ENCODE measurements at places on chromosomes 7 and 10.

DNA sequence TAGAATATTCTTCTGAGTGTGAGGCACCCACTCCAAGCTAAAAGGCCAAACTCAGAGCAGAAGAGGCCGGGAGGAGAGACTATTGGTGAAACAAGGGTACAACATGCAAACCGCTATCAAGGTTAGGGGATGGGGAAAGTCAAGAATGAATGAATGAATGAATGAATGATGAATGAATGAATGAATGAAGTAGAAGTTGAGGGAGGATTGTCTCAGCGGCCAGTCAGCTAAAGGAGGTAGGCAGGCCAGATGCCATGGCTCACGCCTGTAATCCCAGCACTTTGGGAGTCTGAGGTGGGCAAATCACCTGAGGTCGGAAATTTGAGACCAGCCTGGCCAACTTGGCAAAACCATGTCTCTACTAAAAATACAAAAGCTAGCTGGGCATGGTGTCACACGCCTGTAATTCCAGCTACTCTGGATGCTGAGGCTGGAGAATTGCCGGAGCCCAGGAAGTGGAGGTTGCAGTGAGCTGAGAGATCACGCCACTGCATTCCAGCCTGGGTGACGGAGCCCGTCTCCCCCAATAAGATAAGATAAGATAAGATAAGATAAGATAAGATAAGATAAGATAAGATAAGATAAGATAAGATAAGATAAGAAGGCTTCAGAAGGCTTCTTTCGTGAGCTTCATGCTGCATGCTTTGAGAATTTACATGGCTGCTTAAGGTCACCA, 250.8 kb downstream of the CCDC3 start:
- no peak for DNase-seq

DNA sequence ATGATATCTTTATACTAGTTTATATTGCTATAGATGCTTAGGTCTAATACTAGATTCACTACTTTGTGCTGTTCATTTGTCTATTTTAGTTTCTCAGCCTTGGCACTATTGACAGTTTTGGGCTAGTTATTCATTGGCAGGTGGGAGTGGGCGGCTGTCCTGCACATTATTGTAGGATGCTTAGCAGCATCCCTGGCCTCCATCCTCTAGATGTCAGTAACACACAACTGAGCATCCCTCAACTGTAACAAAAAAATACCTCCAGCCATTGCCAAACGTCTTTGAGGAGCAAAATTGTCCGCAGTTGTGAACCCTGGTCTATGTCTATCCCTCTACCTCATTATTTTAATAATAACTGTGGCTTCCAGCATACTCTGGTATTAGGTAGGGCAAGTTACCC, 34.4 kb upstream of the PNLIP start:
- no peak for DNase-seq

- no peak for DNase-seq
These were observed 48.6 kb upstream of the PPIF start for GRCh38 chr10:79298403-79299244.

- DNase-seq, result no peak
These were observed 21.1 kb downstream of the UNCX start for GRCh38 chr7:1253681-1254181.

- DNase-seq, result no peak
These were observed 658.0 kb downstream of the TYW1 start for GRCh38 chr7:67654642-67655041.

DNA sequence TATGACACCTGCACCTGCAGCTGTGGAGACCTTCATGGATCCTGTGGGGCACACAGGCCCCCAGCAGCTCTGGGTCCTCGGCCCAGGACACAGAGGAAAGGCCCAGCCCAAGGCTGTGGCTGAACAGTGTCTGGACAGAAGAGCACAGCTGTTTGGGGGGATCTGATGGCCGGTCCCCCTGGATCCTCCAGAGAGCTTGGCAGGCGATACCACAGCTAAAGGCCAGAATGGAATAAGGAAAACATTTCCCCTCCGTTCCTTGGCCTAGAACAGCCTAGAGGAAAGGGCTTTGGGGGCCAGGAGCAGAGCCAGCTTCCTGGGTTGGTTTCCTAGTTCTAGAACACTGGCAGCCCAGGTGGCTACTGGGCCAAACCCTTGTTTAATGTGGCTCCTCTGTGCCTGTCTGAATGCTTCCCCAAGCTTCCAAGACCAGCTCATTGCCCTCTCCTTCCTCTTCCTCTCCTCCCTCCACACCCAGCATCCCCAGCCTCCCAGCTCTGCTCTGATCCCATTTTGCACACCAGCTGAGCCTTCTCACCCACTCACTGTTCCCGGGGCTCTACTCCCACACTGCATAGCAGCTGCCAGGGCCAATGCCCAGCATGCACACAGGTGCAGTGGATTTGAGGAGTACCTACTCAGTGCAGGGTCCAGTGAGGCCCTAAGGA, 46.9 kb downstream of the GPAM start:
- no peak for DNase-seq

DNA sequence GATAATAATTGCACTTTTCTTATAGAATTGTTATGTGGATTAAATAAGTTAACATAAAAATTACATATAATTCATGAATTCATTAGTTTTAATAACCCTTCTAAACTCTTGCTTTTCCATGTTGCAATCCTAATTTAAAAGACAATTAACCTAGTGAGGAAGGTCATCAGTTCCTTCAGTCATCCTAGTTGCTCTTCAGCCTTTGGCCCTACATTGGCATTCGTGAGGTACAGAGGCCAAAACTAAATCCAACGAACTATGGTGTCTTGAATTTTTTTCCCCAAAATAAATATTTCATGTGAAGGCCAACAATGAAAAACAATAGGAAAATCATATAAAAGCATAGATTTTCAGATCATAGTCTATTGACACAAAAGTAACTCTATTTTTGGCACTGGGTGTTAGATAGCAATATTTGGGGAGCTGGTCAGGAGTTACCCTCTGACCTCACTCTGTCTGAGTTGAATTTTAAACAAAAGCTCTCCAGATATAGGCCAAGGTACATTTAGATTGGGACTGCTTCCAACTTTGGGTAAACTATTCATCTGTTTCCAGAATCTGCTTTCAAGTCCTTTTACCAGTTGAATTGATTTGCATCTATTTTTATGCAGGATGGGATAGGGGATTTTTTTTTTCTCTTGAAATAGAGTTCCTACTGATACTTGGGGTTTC, 104.5 kb downstream of the SEM1 start:
- no peak for DNase-seq

- no peak for DNase-seq
These were observed 23.0 kb downstream of the CDH23 start for GRCh38 chr10:71419750-71420149.
